M059J (cell line): ENCODE measurements at places on chromosomes 13 and 19. TPM values are rescaled to one million over a fixed set of nuclear protein-coding genes. Genes with fewer than 3 reads are reported as not detected.

GRCh38 chr13:52955472-52955874 is 73.1 kb upstream of the OLFM4 start:
- no peak for DNase-seq

DIRAS1 gene
- total RNA-seq, result 1.2 and 1.6 TPM in 2 replicates

- DNase-seq, result no peak
Observed at GRCh38 chr13:104270731-104271130, 1204.5 kb upstream of the SLC10A2 start.

- no peak for DNase-seq
Observed at GRCh38 chr13:103349211-103349980, 283.2 kb upstream of the SLC10A2 start.

ZNF649 gene
- total RNA-seq, result 5.0 and 5.2 TPM in 2 replicates

- no peak for DNase-seq
Observed at GRCh38 chr13:98221234-98221633, 44.2 kb upstream of the RNF113B start.
